ENCODE measurements at places on chromosomes 2 and 18.

DNA sequence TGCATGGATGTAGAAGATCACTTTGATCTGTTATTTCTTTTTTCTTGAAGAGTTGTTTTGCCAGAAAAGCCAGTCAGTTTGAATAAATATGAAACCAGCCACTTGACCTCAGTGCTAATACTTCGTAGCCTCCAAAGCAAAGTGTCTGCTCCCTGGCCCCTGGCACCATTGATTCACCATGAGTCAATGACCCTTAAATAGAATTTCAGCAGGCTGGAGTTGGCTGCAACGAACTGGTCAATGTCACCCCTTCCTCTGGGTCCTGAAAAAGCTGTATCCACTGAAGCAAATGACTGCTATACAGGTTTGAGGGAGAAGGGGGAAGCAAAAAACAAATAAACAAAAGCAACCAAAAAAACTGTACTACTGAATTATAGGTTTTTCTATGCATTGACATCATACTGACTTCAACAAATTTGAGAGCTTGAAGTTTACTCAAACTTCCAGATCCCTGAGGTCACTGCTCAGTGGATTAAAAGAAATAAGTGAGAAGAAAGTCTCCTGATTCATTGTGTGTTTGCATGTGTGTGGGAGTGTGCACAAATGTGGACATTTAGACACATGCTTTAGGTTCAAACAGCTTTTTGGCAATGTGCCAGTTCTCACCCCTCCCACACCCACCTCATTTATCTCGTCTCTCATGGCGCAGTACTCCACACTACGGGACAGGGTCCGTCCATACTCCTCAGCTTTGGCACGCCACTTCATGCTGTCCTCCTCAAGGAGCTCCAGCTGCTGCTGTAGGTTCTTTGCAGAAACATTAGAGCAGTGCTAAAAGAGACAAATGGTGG lies 58.1 kb upstream of the TTN start:
- no peak for DNase-seq

DNA sequence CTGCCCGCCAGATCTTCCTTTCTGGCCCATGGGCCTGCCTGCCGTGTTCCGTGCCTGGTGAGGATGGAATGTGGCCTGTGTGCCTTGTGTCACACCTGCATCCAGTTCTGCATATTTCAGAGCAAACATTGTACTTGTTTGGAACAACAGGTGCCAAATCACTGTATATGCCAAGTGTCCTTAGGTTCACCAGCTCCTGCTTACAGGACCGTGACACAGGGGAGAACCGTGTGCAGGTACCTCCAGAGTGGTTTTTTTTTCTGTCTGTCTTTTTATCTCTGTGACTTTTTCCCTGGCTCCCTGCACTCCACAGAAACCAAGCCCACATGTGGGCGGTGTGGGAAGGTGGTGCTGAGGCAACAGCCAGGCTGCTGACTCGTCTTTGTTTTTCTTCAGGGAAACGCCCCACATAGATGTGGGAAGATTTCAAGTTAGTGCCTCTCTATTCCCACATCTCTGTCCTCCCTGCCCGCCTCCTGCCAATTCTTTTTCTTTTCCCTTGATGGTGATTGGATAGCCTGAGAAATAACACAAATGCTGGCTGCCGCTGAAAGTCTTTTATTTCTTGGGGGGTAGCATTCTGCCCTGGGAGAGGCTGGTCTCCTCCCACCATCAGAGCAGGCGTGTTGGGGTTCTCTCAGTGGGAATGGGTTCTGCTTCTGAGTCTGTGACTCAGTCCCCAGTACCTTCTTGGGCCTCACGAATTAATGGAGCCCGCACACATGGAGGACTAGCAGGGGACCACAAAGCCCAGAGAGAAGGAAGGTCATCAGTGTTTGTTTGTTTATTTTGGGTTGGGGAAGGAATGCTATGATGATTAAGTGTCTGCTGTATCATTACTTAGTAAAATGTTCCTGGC lies 21.4 kb downstream of the GRHL1 start:
- DNase-seq: no peak

GRCh38 chr2:213846856-213847255 lies 562.6 kb downstream of the SPAG16 start:
- DNase-seq: no peak

DNA sequence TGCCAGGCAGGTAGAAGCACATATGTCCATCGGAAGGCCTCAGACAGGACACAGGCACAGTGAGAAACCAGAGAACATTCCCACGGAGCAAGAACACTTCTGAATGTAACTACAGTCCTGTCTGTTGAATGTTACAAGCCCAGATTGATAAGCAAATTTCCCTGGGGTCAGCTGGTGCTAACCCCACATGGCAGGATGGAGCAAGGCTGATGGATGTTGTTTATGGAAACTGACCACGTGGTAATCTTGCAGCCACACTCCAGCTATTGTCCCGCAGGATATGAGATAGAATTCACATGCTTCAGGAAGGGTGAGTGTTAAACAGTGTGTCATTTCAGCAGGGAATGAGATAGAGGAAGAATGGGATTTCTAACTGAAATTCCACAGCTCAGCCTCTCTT lies 138.8 kb upstream of the COPS8 start:
- no peak for DNase-seq

DNA sequence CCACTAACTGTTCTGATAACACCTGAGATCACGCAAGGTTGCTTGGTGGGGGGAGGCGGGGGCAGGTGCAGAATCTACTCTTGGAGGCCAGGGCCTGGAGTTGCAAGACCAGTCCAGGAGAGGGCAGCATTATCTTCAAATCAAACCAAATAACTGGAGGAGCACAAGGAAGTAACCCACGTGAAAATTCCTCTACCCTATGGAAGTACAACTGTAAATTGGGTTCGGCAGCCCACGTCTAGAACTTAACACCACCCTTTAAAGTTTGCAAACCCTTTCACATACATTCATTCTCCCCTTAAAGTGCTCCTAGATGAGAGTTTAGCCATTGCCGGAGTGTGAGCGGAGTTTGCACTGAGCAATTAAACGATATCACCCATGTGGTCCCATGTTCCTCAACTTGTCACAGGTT lies 19.6 kb upstream of the CXCR1 start:
- DNase-seq: peak; percentile 52
